Fibroblast of villous mesenchyme (primary cell): ENCODE measurements at places on chromosomes 2 and 18. TPM values are rescaled to one million over a fixed set of nuclear protein-coding genes. Genes with fewer than 3 reads are reported as not detected.

The CCDC121 gene
- 1.3 and 1.9 TPM in 2 replicates for total RNA-seq

DNA sequence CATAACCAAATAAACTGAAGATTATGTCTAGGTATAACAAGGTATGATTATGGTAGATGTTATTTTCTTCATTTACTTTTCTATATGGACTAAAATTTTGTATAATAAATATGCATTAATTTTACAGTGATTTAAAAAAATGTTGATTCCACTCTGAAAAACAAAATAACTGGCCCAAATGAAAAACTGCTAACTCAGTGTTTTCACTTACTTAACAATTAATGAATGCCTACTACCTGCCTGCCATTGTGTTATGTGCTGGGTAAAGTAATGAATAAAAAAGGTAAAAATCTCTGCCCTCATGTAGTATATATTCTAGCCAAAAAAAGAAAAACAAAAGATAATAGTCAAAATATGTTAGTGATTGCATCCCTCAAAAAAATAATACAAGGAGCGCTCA, 29.6 kb upstream of the C2orf15 start:
- no peak for DNase-seq

The GKN2 gene
- total RNA-seq = not detected in 2 replicates

DNA sequence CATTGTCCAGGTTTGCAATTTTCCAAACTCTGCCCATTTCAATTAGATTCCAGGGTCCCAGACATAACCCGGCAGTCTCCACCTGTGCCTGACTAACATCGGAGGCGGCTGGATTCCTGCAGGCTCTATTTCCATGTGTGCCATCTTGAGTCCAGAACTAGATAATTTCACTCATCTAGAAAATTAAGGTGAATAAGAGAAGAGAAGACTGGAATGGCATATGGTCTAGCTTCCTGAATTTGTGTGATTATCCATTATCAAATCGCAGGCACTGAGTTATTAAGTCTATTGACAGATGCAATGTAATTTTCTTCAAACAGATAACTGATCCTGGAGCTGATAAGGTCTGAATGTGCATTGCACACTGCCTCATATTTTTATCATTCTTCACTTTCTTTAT, 305.2 kb downstream of the ETAA1 start:
- DNase-seq = no peak

- DNase-seq = no peak
Observed at GRCh38 chr2:96025194-96025492, 9.6 kb downstream of the GPAT2 start.

- peak; percentile 89 for DNase-seq
Observed at GRCh38 chr2:72825257-72826155, at the start of gene EXOC6B. EXOC6B (minus strand) TSS chr2:72826033.

DNA sequence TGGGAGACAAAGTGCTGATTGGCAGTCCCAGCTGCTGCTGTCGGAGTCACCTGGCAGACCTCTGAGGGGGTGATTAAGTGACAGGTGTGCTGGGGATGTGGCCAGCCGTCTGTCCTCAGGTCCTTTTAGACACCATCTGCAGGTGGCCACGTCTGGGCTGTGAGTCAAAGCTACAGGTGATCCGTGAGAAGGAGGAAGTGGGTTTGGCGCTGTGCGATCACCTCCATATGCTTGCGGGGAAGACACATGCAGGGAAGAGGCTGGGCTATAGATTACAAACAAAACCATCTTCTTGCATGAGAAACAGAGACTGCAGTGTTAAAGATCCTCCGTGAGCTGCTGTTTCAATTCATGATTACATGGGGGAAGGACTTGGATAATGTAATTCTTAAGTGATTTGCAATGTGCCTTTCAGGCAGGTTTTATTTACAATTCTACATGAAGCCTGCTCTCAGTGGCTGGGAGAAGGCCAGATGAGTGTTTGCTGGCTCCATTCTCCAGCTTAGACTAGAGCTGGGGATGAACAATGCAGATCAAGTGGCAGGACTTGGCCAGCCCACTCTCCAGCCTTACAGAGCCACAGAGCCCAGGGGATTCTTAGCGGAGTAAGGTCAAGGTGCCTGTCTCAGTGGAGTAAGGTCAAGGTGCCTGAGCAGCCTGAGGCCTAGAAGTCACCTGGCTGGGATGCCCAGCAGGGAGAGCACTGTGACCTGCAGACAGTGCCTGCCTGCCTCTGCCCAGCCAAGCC, 87.8 kb downstream of the LYPD1 start:
- DNase-seq = peak; percentile 11

DNA sequence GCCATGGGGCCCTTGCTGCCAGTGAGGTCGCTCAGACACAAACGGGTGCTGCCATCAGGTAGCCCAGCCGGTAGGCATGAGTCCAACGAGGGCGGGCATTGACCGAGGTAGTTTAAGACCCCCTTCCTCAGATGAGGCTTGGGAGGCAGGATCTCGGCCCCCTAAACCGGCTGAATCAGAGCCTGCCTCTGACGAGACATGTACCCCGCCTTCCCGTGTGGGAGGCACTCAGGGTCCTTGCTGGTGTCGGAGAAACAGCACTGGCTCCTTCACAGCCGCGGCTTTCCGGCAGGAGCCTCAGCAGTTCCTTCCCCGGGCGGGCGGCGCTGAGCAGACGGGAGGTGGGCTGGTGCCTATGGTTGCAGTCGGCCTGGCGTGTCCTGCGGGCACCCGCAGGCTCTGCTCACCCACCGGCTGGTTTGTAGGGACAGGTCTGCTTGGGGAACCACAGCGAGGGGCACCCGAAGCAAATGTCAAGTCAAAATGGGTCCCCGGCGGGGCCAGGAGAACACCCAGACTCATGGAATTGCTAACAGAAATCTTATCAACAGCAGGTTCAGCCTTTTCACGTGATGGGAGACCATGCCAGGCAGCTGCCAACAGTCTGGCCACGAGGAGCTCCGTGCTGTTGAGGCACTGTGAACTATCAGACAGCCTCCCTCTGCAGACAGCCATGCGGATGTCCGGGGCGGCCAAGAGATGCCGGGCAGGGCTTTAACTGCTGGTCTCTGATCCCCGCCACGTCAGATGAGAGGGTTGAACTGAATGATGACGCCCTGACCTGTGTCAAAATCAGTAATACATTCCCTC, 2.8 kb downstream of the KCNG2 start:
- DNase-seq = no peak

GRCh38 chr18:58900015-58900649, 35.5 kb downstream of the ZNF532 start:
- DNase-seq = peak; percentile 54

The DUSP2 gene
- total RNA-seq = 0.86 and 2.3 TPM in 2 replicates

The TGFA gene
- not detected in 2 replicates for total RNA-seq

The HOXD1 gene
- total RNA-seq = under 0.01 and 0.32 TPM in 2 replicates

GRCh38 chr2:216315802-216316603, 56.3 kb downstream of the MARCHF4 start:
- DNase-seq = peak; percentile 73

The IL37 gene
- total RNA-seq = 0.32 TPM in 1 of 2 replicates, not detected in the other

The TMEM17 gene
- total RNA-seq = 1.6 and 3.0 TPM in 2 replicates

The SERPINB2 gene
- total RNA-seq = 18.0 and 22.9 TPM in 2 replicates

The COLEC11 gene
- total RNA-seq = 0.43 and 1.6 TPM in 2 replicates

- DNase-seq = peak; percentile 70
Observed at GRCh38 chr18:47929681-47930198, 719 bp downstream of the SMAD2 start.

The CNGA3 gene
- total RNA-seq = not detected in 2 replicates

The BOD1L2 gene
- total RNA-seq = not detected in 2 replicates

DNA sequence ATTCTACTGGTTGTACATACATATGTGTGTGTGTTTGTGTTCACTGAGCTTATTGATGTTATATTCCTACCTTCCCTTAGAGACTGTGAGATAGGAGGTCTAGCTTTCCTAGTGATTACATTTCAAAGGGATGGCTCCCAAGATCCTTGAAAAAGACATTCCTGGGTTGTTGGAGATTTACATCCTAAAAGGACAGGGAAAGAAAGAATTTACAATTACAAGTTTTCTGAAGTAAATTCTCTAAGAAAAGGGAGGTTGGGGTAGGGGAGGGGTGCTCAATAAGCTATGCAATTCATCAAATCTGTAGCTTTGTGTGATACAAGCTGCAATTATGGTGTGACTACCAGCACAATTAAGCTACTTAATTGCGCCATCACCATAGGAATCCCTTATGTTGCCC, 284.3 kb downstream of the NUP35 start:
- no peak for DNase-seq

The UCN gene
- 0.43 and 0.64 TPM in 2 replicates for total RNA-seq

DNA sequence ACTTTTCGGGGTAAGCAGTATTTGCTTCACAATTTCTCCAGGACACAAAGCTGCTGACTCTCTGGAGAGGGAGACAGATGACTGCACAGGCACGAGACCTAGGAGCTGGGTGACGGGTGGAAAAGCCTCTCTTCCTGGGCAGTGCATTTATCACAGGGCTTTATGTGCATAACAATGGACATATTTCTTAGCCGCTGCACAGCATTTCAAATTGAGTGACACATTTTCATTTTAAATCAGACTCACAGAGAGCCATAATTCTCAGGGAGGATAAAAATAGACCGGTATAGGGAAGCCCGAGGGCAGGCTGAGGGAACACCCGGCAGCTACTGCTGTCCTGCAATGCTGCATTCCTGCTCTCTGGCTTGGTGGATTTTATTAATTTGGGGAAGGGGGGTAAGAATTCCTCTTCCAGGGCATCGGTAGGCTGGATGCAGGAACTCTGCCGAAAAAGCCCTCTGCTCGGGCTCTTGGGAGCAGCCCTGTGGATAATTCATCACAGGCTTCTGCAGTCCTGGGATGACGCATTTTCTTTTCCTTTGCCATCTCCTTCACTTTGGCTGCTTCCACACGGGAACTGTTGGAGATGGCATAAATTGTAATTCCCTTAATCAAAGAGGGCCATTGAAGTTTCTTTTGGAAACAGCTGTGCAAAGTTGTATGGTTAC, 108.1 kb upstream of the ACAA2 start:
- DNase-seq = no peak

GRCh38 chr2:178280244-178280852, 86.0 kb downstream of the OSBPL6 start:
- DNase-seq = peak; percentile 59

DNA sequence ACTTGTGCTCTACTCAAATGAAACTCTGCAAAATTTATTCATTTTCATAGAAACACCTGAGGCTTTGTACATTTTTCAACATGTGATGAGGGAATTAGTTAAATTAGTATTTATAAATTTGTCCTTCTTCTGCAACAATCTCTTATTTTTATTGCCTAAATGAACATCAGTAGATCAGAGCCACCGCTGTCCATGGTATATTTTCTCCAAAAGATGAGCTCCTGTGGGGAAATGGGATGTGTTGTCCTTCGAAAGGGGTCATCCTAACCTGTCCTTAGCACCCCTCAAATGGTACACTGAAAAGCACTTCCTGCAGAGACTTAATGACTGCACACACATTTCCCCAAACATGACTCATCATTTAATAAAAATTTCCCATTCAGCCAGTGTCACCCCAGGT, 714.6 kb downstream of the MBD2 start:
- no peak for DNase-seq

The GPR35 gene
- 0.32 and 0.43 TPM in 2 replicates for total RNA-seq

DNA sequence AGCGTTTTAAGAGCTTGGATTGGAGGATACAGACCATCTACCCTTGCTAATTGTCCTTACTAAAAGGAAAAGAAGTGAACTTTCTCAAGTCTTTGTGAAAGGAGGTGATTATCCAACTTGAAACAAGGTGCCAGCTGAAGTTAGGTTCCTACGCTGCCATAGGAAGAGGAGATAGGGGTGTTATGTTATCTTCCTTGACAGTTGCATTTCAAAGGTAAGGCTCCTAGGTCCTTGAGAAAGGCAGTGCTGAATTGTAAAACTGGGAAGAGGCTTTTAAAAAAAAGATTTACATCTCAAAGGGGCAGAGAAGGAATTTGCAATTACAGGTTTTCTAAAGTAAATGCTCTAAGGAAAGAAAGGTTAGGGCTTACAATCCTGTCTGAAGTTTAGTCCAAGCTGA, 810.2 kb upstream of the LRATD1 start:
- DNase-seq = no peak

DNA sequence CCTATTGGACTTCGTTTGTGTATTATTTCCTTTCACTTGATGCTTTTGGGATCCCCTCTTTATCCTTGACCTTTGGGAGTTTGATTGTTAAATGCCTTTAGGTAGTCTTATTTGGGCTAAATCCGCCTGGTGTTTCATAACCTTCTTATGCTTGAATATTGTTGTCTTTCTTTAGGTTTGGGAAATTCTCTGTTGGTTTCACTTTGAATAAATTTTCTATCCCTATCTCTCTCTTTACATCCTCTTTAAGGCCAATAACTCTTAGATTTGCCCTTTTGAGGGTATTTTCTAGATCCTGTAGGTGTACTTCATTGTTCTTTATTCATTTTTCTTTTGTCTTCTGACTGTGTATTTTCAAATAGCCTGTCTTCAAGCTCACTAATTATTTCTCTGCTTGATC, 354.7 kb downstream of the PARD3B start:
- no peak for DNase-seq

The MFSD2B gene
- total RNA-seq = under 0.01 and 0.32 TPM in 2 replicates

- DNase-seq = no peak
Observed at GRCh38 chr2:137369106-137369505, 595.2 kb upstream of the HNMT start.

The MAP2 gene
- total RNA-seq = 2.3 and 37.1 TPM in 2 replicates

The GAL3ST2 gene
- under 0.01 and 0.43 TPM in 2 replicates for total RNA-seq

DNA sequence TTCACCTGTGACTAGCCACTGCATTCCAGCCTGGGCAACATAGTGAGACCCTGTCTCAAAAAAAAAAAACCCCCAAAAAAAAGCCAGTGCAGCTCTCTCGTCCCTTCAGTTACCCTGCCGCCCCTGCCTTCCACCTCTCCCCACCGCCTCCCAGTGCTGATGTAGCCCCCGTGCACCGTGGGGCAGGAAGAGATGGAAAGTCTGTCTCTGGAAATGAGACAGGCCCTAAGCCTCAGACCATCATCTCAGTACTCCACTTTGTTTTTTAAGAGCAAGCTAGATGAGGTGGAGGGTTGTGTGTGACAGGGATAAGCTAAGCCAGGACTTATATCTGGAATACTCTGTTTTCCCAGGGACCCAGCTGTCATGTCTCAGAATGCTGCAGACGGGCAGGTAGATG, 32.0 kb downstream of the MERTK start:
- DNase-seq = no peak

DNA sequence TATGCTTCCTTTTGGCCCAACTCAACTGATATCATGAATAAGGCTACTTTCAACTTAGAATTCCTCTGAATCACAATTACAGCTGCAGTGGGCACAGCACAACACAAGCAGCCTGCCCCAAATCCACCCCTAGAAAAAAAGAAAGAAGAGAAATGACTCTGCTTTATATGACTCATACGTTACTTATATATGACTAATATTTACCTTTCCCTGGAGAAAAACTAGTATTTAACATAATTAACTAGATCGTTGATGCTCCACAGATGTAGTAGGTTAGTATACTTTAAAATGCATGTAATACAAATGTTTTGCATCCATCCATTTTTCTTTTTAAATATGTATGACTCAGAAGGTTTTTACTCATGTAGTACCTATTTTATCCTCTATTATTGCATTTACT, 133.3 kb upstream of the UNC80 start:
- DNase-seq = no peak

GRCh38 chr2:63081404-63081803, 30.8 kb downstream of the OTX1 start:
- no peak for DNase-seq

GRCh38 chr2:191611614-191612013, 66.3 kb upstream of the NABP1 start:
- no peak for DNase-seq

The ASXL3 gene
- under 0.01 and 0.64 TPM in 2 replicates for total RNA-seq

- peak; percentile 65 for DNase-seq
Observed at GRCh38 chr2:134370655-134371445, 117.0 kb downstream of the MGAT5 start.
